Left kidney (tissue), 8 donors: ENCODE measurements at places on chromosomes 3 and 15. TPM values are rescaled to one million over a fixed set of nuclear protein-coding genes. Genes with fewer than 3 reads are reported as not detected.

DNA sequence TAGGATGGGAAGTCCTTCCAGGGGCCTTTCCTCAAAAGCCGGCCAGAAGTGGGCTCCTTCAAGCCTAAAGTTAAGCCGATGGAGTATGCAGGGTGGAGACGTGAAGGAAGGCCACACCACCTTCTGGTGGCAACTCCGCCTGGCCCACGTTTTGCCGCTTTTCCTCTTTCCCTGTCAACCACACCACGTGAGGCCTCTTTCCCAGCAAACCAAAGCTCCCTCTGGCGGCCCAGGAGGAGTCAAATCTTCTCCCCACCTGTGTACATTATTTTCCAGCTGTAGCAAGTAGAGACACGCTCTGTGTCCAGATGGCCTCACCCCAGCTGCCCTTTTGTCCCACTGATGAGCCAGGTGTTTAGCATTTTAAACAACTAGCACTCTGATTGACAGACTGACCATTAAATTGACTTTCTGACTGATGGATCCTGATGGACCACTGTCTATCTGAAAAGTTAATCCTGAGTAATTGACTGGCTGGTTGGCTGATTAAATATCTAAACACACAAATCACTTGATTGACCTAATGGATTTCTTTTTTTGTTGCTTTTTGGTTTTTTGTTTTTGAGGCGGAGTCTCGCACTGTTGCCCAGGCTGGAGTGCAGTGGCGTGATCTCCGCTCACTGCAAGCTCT lies 59.6 kb upstream of the ZBTB38 start:
- DNase-seq: peak; percentile 73

SNURF gene
- polyA plus RNA-seq: 25.9 TPM

PTPRG gene
- polyA plus RNA-seq: 95.1 TPM

- no peak for DNase-seq
Observed at GRCh38 chr15:42623951-42624350, 48.5 kb downstream of the STARD9 start.

DNA sequence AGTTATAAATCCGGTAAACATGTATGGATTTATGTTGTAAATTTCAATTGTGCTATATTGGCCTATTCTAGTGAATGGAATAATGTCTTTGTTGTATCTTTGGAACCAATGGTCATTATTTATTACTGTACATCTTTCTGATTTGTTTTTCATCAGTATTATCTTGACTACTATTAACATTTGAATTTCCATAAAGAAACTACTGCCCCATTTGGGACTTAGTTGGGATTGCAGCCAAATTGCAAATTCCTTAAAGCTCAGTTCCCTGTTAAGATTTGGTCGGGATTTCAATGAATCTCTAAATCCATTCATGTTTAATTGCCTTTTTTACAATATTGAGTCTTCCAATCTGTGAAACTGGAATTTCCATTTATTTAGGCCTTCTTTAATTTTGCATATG lies 822.4 kb upstream of the CADM2 start:
- no peak for DNase-seq

GRCh38 chr15:77901251-77901881 lies 176.1 kb downstream of the TBC1D2B start:
- DNase-seq: no peak

DNA sequence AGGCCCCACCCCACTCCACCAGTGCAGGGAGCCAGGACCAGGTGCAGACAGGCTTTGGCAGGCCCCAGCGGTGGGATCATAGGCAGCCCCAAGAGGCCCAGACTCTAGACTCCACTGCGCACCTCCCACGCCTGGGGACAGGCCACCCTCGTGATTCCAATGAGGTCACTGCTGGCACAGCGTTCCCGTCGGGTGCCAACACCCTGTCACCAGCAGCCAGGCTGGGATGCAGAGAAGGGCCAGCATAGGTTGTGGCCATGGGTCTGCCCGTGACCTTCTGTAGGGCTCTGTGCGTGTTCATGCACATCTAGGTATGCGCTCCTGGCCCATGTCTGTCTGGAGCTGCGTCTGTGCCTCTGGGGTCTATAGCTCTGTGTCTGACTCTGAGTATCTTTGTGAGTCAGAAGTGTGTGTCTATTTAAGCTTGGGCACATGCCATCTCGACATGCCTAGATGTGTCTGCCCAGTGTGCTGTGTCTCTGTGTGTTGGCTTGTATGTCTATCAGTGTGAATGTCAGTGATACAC lies 13.0 kb downstream of the VIPR1 start:
- DNase-seq: no peak

DNA sequence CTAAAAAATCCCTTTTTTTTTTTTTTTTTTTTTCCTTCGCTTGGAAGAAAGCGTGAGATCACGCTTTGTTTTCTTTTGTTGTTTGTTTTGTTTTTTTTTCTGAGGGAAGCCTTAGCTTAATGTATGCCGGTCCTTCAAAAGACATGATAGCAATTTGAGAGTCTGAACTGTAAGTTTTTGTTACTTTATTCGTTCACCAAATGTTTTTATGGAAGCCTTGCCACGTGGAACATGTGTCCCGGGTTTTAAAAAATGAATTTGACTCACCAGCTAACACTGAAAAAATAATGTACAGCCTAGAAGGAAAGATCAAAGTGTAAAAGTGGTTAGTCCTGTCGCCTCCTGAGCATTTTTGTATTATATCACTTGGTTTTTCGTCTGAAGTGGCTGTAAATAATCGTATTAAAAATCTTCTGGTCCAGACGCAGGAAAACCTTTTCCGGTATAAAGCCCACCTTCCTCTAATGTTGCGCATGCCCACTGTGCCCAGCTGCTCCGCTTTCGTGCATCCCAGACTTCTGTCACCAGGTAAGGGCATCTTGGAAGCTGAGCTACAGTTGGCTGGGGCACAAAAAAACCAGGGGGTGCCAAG lies 795 bp upstream of the MYNN start:
- peak; percentile 88 for DNase-seq

NPAP1 gene
- 2.1 TPM for polyA plus RNA-seq

- no peak for DNase-seq
Observed at GRCh38 chr3:137330246-137330645, 372.5 kb downstream of the IL20RB start.

GRCh38 chr15:31275331-31276262 lies 51.0 kb upstream of the KLF13 start:
- DNase-seq: no peak

DNA sequence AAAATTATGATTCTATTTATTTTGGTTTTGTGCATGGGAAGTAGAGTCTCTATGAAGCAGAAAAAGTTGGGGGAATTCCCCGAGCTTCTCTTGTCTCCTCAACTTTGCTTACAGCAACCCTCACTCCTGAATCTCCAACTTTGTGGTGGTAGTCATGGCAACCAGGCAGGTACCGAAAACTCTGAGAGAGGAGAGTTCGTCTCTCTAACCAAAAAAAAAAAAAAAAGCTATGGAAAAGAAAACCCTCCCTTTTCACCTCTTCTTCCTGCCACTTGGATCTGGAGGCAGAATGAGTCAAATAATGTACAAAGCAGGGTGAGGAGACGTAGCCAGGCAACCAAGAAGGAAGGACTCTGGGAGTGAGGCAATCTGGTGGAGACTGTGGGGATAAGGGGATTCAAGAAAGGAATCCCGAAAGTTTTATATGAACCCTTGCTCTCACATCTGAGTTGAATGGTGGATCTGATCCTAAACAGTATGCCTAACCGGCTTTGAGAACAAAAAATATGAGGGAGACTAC lies 108.1 kb downstream of the PLOD2 start:
- no peak for DNase-seq

DNA sequence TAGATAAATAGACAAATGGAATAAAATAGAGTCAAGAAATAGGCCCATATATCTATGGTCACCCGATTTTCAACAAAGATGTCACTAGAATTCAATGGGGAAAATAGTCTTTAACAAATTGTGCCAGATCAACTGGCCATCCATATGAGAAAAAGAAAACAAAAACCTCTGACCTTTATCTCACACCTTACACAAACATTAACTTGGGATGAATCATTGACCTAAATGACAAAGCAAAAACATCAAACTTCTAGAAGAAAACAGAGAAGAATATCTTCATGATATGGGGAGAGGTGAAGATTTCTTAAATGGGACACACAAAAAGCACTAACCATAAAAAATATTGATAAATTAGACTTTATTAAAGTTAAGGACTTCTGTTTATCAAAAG lies 31.9 kb downstream of the ITGA11 start:
- DNase-seq: no peak

GRCh38 chr3:131275556-131275955 lies 106.0 kb upstream of the NUDT16 start:
- no peak for DNase-seq

GRCh38 chr3:149398296-149398695 lies 20.8 kb upstream of the TM4SF1 start:
- no peak for DNase-seq

HRG gene
- polyA plus RNA-seq: 2.0 TPM

RPUSD3 gene
- polyA plus RNA-seq: 36.1 TPM

SH2D7 gene
- 0.98 TPM for polyA plus RNA-seq

DNA sequence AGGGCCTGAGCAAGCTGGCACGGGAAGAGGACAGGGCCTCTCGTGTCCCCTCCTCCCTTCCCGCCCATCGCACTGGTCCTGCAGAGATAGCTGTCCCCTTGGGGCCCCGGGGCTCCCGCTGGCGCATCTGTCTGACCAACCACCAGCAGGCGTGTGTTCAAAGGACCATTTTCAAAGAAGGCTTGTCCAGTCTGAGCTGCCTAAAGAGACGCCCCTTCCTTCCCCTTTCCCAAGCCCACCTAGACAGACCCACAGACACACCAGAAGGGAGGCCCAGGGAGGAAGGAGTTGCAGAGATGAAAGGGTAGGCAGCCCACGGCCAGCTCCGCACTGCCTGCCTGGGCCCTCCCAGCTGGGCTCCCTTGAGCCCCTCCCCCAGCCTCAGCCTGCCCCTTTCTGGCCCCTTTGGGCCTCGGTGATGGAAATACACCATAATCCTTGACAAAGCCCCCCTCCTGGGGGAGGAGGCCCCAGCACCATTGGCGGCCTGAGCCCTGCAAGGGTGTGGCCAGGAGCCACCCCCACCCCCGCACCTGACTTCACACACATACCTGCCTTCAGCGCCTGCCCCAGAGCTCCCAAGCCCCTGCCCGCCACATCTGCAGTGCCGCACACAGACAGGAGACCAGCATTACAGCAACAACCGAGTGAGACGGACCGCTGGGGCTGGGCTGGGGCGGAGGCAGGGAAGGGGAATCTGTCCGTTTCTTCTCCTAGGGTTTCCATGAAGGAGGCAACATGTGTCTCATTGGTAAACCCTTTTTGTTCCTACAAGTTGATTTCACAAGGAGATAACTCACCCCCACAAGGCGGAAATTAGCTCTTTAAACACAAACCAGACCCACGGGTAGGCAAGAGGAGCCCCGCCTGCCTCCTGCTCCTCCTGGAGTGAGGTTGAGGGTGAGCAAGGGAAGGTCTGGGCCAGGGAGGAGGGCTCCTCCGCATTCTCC lies at the start of gene STRA6:
STRA6 (minus strand) TSS at position 336 of the 950 bp plus-strand sequence. CDS start 520 bp downstream, outside the sequence.
- no peak for DNase-seq

DNA sequence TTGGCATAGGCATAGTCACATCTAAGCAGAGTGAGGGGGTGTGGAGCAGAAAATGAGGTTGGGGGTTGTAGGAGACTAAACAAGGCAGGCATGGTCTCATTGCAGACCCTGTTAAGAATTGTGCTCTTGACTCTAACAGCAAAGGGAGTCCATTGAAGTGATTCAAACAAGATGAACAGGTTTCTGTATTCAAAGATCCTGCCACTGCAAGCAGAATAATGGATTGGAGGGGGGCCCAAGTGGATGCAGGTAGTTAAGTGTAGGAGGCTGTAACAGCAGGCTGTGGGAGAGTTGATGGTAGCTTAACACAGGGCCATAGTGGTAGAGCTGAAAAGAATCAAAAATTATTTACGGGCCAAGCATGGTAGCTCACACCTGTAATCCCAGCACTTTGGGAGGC lies 34.4 kb downstream of the CASR start:
- no peak for DNase-seq

PLA2G4E gene
- not detected for polyA plus RNA-seq

- no peak for DNase-seq
Observed at GRCh38 chr3:127663151-127663550, 9.6 kb upstream of the ABTB1 start.

GRCh38 chr3:72660270-72661114 lies 187.8 kb downstream of the SHQ1 start:
- DNase-seq: no peak

DNA sequence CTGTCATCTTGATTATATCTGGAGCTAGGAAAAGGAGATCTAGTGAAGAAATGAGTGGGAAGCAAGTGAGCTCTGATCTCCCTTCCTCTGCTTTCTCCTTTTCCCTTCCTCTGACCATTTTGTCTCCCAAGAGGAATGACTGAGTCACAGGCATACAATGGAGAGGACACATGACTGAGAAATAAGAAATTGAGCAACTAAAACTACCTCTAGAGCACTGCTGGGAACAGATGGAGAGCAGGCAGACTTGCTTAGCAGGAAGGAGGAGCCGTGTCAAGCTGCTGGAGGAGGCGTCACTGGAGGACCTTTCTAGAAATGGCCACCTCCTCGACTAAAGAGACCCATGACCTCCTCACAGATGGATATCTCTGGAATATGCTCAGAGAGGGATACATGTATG lies 66.9 kb upstream of the MYO5C start:
- DNase-seq: no peak

OR5K1 gene
- not detected for polyA plus RNA-seq

EIF3J gene
- polyA plus RNA-seq: 132 TPM

DNA sequence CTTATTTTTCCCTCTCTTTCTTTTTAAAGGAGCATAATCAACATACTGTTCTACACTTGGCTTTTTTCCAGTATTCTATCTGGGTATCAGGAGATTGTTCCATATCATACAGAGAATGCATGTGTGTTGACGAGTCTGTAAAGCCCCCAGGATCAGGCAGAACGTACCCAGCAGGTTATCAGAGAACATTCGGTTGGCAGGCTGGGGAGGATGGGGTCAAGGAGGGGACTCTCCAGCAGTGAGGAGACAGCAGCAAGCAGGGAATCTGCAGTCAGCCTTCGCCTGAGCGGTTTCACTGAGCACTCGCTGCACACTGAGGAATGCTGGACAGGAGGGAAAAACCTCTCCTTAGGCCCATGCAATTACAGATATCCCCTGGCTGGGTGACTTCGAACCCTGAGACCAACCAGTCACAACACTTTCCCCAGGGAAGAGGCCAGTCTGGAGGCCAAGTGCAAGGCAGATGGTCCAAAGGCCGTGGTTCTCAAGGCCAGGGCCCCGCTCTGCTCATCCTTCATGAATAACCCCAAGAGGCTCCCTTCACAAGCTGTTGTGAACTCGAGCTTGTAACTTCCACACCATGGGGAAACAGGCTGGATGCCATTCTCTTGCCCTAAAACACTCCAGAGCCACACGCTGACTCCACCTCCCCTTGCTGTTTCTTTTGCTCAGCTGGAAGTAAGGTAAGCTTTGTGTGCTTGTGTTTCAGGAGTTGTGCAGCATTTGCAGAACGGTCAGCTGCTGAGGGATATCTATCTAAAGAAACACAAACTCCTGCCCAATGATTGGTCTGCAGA lies 60.1 kb downstream of the PXYLP1 start:
- no peak for DNase-seq

FMN1 gene
- 23.1 TPM for polyA plus RNA-seq

GPR160 gene
- polyA plus RNA-seq: 26.2 TPM

FGF7 gene
- polyA plus RNA-seq: 18.8 TPM

GRCh38 chr3:127784865-127785710 lies 37.2 kb downstream of the MGLL start:
- no peak for DNase-seq
